ENCODE measurements at places on chromosomes 4 and X. TPM values are rescaled to one million over a fixed set of nuclear protein-coding genes. Genes with fewer than 3 reads are reported as not detected.

DNA sequence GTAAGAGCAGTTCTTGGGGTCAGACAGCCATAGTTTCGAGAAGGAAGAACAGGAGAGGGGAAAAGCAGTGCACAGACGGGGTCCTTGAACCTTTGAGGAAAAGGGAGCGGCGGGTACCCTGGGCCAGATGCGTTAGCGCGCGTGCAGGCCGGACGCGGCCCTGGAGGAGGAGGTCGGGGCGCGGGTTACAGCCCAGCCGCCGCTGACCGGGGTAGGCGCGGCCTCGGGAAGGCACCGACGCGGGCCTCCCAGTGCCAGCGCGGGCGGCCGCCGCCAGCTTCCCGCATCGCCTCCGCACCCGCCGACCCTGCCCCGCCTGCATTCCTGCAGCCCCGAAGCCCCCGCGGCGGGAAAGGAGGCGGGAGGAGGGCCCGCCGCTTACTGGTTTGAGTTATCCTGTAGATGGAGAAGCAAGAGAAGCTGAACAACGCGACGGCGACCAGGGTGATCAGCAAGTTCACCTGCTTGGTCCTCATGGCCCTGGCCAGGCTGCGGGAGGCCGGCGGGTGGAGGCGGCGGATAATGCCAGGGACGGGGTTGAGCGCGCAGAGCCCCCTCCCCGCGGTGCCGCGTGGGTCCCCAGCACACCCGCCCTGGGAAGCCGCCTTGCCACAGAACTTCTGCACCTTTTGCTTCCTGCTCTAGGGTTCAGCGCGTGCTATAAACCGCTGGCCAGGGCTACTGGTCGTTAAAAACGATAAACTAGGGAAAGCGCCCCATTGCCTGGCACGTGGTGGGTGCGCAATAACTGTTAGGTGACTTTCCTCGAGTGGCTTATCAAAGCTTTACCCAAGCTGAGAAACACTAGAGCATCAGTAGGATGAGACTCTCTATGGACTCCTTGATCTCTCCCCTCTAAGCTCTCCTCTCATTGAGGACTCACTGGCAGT is at the start of gene MGAT4D:
TSS of gene MGAT4D (minus strand) at position 547 of the 890 bp plus-strand sequence. CDS start at position 476, 71 bp downstream.
- DNase-seq = peak; percentile 85

DNA sequence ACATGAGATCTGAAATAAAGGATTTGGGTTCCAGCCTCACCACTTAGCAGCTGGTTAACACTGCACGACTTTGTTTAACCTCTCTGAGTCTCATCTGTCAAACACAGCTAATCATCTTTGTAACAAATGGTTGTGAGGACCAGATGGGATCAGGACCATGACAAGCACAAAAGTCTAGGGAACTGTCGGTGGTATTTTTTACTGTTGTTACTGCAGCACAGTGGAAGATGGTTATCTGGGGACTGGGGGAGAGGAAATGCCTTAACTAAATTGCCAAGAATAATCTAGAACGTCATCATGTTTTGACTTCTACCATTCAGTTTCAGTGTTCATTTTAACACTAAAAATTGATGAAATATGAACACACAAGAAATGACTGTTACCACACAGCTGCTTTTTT is 99.5 kb downstream of the ADGRA3 start:
- no peak for DNase-seq

- no peak for DNase-seq
Measured at GRCh38 chr4:62130637-62131036, 930.5 kb downstream of the ADGRL3 start.

RAB33B gene
- total RNA-seq = 7.9 TPM

AREG gene
- not detected for total RNA-seq

GRCh38 chrX:109914114-109914849 is 88.6 kb upstream of the TMEM164 start:
- no peak for DNase-seq

DNA sequence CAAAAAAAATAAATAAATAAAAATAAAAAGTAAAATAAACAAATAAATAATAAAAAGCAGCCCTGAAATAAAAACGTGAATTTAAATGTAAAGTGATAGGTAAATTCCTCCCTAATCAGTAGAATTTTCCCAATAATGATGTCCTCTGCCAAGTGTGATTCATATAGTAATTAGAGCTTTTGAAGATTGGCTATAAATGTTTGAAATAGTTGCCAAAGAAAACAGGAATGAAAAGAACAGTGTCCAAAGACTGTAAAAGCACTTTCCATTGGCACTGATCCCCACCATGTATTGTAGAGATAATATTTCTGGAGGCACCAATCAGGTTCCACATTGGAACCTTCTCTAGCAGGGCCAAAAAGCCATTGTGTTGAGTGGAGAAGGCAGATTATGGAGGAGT is 25.9 kb upstream of the SMARCAD1 start:
- no peak for DNase-seq

- no peak for DNase-seq
Measured at GRCh38 chr4:11881364-11881763, 452.7 kb upstream of the HS3ST1 start.

GRCh38 chrX:100289066-100289558 is 121.0 kb downstream of the PCDH19 start:
- DNase-seq = no peak

FAM133A gene
- 0.52 TPM for total RNA-seq

All from H7 (cell line).